Uterus (tissue), 4 donors: ENCODE measurements at places on chromosomes 6 and 20. TPM values are rescaled to one million over a fixed set of nuclear protein-coding genes. Genes with fewer than 3 reads are reported as not detected.

The COL9A1 gene
- not detected for total RNA-seq

The IYD gene
- not detected for total RNA-seq

The EPB41L1 gene
- total RNA-seq = 4.9 TPM

The AKAP7 gene
- total RNA-seq = 24.3 TPM

The TMEM74B gene
- 1.9 TPM for total RNA-seq

The RAB44 gene
- total RNA-seq = 0.37 TPM

The ZNF334 gene
- total RNA-seq = 6.6 TPM

The SLC44A4 gene
- 5.0 TPM for total RNA-seq

The RIMS1 gene
- total RNA-seq = not detected

The CST4 gene
- total RNA-seq = not detected

The TSBP1 gene
- total RNA-seq = not detected

The SPINT4 gene
- total RNA-seq = not detected

The TMEM170B gene
- total RNA-seq = 10.8 TPM

The MEP1A gene
- not detected for total RNA-seq

The SLC12A5 gene
- not detected for total RNA-seq

The CRIP3 gene
- total RNA-seq = not detected

The DLL1 gene
- 24.3 TPM for total RNA-seq

The SOX18 gene
- 116 TPM for total RNA-seq

The SCRT2 gene
- not detected for total RNA-seq

The CPXM1 gene
- 20.0 TPM for total RNA-seq

The SLC22A1 gene
- total RNA-seq = 0.35 TPM
